ENCODE measurements at places on chromosomes 1 and 21. TPM values are rescaled to one million over a fixed set of nuclear protein-coding genes. Genes with fewer than 3 reads are reported as not detected.
A peak's percentile ranks its signal among the peaks of the same experiment; 100 is the strongest.

DNA sequence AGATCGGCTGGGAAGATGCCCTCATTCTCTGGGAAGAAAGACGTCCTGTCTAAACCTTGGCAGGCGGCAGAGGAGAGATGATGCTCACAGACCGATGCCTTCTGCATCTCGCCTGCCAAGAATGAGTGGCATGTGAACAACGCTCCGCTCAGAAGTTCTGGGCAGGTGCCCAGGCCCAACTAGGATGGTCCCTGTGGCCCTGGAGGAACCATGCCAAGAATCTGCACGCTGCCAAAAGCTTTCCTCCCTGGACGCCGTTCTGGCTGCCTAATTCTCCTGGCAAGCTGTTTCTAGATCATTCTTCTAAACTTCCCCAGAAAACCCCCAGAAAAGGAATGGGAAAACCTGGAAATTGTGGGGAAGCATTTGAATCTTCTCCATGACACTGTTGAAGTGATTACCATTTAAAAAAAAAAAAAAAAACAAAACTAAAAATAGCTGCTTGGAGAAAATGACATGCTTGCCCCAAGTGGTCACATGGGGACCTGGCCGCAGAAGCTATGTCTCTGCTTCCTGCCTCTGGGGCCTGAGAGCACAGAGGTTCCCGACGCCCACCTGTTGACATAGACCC, 440.9 kb downstream of the PRDM2 start:
- H3K27me3 ChIP-seq, result no peaks in the 10 kb centered on the region
- H3K36me3 ChIP-seq, result no peaks in the 10 kb centered on the region
- peaks cover 27% of the 10 kb centered on the region for H3K4me1 ChIP-seq
- H3K27ac ChIP-seq, result no peak overlapping the region

- H3K4me1 ChIP-seq, result no peaks in the 10 kb centered on the region
- H3K27me3 ChIP-seq, result no peaks in the 10 kb centered on the region
- no peak overlapping the region for H3K4me3 ChIP-seq
- no peak for DNase-seq
- no peak overlapping the region for H3K27ac ChIP-seq
These were observed 53.3 kb downstream of the TEX35 start for GRCh38 chr1:178566187-178566586.

DNA sequence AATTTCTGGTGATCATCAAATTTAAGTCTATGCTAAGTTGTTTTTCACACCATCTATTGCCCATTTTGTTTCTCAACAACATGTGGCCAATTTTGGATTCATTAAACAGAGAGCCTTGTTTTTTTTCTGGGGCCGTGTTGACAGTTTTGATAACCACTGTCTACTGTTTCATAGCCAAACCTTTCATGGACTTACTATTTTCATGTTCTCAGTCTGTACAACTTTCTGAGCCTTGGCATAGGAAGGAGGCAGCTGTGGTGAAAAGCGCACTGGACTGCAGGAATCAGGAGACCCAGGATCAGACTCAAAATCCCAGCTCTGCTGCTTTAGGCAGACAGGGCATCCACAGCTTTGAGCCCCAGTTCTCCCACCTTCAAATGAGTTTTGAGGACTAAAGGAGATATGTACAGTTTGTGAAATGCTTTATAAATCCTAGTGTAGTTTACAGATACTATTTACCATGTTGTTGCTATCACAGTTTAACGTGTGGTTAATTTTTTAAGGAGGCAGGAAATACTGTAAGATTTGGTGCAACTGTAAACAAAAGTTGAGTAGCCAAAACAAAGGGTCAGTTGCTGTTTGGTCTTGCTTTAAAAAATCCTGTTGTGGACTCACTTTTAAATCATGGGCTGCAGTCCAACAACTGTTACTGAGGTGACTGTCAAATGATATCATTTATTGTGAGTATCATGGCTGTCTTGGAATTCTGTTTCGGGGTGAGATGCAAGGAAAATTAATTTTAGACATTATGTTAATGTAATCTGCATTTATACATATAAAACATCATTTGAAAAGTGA, 2.9 kb downstream of the MACO1 start:
- H3K4me1 ChIP-seq, result peaks cover 33% of the 10 kb centered on the region
- no peaks in the 10 kb centered on the region for H3K36me3 ChIP-seq
- no peaks in the 10 kb centered on the region for H3K27me3 ChIP-seq
- peak overlapping the region; percentile 92 for H3K4me3 ChIP-seq
- no peak overlapping the region for H3K27ac ChIP-seq

GRCh38 chr1:85976516-85977205, 179.9 kb downstream of the COL24A1 start:
- no peaks in the 10 kb centered on the region for H3K36me3 ChIP-seq
- H3K27ac ChIP-seq, result no peak overlapping the region
- peaks cover 38% of the 10 kb centered on the region for H3K27me3 ChIP-seq
- no peak for DNase-seq

GRCh38 chr1:170360601-170361000, 171.4 kb upstream of the GORAB start:
- DNase-seq, result peak; percentile 63
- H3K27ac ChIP-seq, result no peak overlapping the region
- H3K27me3 ChIP-seq, result no peaks in the 10 kb centered on the region
- no peaks in the 10 kb centered on the region for H3K4me1 ChIP-seq

GRCh38 chr1:246587606-246588005, 21.4 kb downstream of the CNST start:
- peak; percentile 43 for DNase-seq
- peak overlapping the region; percentile 4 for H3K27ac ChIP-seq
- H3K4me3 ChIP-seq, result no peak overlapping the region
- peaks cover 5% of the 10 kb centered on the region for H3K36me3 ChIP-seq
- H3K4me1 ChIP-seq, result peaks cover 22% of the 10 kb centered on the region

DNA sequence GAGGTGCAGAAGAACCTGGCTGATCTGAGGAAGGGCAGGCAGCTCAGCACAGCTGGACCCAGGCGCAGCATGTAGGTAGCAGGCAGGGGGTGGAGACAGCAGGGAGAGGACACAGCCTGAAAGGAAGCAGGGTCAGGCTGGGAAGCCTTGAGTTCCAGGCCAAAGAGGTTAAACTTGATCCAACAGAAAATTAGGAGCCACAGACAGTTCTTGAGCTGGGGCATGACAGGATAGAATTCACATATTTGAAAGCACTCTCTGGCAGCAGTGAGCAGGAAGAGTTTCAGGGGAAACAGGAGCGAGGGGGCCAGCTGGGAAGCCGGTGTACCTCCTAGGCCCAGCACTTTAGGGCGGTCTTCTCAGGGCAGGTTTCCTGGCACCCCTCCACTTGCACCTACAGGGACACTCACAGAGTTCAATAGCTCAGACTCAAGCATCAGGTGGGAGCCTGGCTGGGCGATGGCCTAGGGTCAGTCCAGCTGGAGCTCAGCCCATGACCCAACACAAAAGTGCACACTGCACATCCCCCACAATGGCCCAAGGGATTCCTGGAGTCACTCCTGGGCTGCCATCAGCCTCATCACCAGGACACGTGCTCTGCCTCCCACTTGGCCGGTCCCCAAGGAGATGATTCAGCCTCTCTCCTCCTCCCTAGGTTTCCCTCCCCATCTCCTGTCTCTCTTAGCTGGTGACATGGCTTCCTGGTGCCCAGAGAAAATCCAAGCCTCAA, 22.7 kb downstream of the MATN1 start:
- H3K4me1 ChIP-seq, result no peaks in the 10 kb centered on the region
- H3K27me3 ChIP-seq, result peaks cover under 1% of the 10 kb centered on the region
- H3K27ac ChIP-seq, result no peak overlapping the region
- no peak overlapping the region for H3K4me3 ChIP-seq
- peak; percentile 66 for DNase-seq
- H3K36me3 ChIP-seq, result no peaks in the 10 kb centered on the region

DNA sequence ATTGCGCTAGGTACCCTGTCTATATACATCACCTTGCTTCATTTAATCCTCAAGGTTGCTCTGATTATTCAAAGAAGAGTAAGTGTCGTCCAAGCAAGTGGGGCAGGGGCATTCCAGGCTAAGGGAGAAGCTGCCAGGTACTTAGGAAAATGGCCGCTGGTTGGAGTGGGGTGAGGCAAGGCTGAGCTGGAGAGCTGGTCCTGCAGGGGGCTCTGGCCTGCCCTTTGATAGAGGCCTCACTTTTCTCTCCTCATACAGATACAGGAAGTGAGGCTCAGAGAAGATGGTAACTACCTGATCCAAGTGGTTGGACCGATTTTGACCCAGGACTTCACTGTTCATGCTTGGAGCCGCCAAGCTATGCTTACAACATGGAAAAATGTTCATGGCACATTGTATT, 86.9 kb upstream of the ZBTB40 start:
- H3K27me3 ChIP-seq, result peaks cover 47% of the 10 kb centered on the region
- H3K4me1 ChIP-seq, result no peaks in the 10 kb centered on the region

DNA sequence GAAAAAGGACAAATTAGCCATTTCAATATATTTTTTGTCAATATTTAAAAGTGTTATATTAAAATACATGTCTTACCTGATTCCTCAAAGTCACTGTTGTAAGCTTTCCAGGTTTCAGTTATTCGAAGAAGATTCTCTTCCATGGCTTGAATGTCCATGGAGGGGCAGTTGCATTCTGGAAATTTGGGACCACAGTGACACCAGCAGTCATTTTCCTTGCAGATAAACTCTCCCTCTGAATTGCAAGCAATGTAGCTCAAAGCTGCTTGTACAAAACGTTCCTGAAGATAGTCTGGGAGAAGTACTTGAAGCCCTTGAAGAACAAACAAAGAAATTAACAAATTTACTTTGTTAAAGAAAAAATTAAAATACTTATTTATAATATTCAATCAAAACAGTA, 251.7 kb downstream of the BRINP3 start:
- no peaks in the 10 kb centered on the region for H3K36me3 ChIP-seq
- H3K27me3 ChIP-seq, result peaks cover 29% of the 10 kb centered on the region
- H3K4me3 ChIP-seq, result no peak overlapping the region
- no peaks in the 10 kb centered on the region for H3K4me1 ChIP-seq
- no peak for DNase-seq
- no peak overlapping the region for H3K27ac ChIP-seq

GRCh38 chr1:47622776-47623556, 185.1 kb downstream of the FOXD2 start:
- no peaks in the 10 kb centered on the region for H3K4me1 ChIP-seq
- DNase-seq, result no peak
- no peak overlapping the region for H3K27ac ChIP-seq
- no peaks in the 10 kb centered on the region for H3K36me3 ChIP-seq
- H3K4me3 ChIP-seq, result no peak overlapping the region

DNA sequence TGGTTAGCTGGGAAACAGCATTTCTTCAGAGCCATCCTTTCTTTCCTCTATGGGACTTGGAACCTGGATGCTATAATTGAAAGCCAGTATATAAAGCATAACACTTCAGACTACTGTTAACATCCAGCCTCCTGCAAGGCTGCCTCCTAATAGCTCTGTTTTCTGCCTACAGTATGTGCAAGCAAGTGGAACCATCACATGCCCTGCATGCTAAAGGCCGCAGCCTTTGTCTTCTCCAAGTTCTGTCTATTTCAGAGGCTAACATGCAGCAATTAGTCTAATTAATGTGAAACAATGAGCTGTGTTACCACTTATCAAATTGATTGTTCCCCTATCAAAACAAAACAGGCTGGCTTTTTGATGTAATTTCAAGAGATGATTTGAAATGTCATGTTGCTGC, 82.7 kb upstream of the ESRRG start:
- no peak overlapping the region for H3K4me3 ChIP-seq
- no peak for DNase-seq
- no peaks in the 10 kb centered on the region for H3K36me3 ChIP-seq
- no peak overlapping the region for H3K27ac ChIP-seq
- H3K4me1 ChIP-seq, result no peaks in the 10 kb centered on the region

DNA sequence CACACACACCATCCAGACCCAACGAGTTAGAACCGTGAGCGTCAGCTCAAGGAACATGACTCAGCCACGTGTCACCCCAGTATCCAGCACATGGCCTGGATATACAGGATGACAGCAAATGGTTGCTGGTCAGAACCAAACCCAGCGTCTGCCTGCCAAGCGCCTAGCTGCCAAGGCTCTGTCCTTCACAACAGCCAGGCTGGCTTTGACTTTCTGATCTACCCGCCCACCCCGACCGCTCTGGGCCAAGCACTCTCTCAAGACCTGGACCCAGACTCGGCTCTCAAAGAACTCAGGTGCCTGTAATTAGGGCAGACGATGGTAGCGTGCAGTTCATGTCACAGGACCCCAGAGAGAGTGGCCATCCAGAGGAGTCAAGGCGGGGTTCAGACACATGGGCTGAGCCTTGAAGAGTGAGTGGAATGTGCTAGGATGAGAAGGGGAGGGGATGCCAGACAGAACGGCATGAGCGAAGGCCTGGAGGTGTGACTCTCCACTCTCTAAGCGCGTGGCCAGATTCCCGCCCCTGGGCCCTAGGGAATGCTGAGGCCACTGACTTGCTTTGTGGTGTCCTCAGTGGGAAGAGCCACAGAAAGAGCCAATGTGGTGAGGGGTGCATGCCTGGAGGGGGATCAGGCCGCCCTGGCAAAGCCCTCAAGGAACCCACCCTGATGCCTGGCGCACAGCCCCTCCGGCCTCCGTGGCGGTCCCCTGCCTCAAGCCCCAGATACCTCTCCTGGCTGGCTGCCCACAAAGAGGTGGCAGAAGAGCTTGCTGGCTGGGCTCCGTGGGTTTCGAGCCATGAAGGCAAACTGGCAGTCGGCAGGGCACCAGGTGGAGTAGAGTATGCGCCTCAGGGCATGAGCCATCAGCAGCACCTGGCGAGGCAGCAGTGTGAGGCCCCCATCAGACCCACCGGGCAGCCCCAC, 7.0 kb downstream of the SH2D5 start:
- H3K27ac ChIP-seq, result 0 out of 2 replicates have a peak overlapping the region, but pooled peaks have one; percentile 32
- no peaks in the 10 kb centered on the region for H3K27me3 ChIP-seq
- no peak overlapping the region for H3K4me3 ChIP-seq
- H3K36me3 ChIP-seq, result no peaks in the 10 kb centered on the region

- DNase-seq, result peak; percentile 55
- H3K4me3 ChIP-seq, result peak within 1 kb of the TSS; percentile 94
- H3K27me3 ChIP-seq, result no peaks in the 10 kb centered on the region
- H3K36me3 ChIP-seq, result no peaks in the 10 kb centered on the region
These were observed at the start of gene NIBAN1 for GRCh38 chr1:184974056-184974836. TSS of gene NIBAN1 (minus strand) at chr1:184974508. CDS start at chr1:184974356, 152 bp downstream.

- no peak overlapping the region for H3K27ac ChIP-seq
- H3K4me3 ChIP-seq, result no peak overlapping the region
- DNase-seq, result no peak
- no peaks in the 10 kb centered on the region for H3K36me3 ChIP-seq
- no peaks in the 10 kb centered on the region for H3K27me3 ChIP-seq
- H3K4me1 ChIP-seq, result no peaks in the 10 kb centered on the region
These were observed 13.6 kb downstream of the KRTAP10-1 start for GRCh38 chr21:44526096-44526997.

GRCh38 chr1:44532567-44532944, 127.5 kb downstream of the RNF220 start:
- H3K27ac ChIP-seq, result peak overlapping the region; percentile 71
- no peaks in the 10 kb centered on the region for H3K36me3 ChIP-seq
- H3K27me3 ChIP-seq, result no peaks in the 10 kb centered on the region
- H3K4me3 ChIP-seq, result no peak overlapping the region
- peaks cover 23% of the 10 kb centered on the region for H3K4me1 ChIP-seq
- no peak for DNase-seq

DNA sequence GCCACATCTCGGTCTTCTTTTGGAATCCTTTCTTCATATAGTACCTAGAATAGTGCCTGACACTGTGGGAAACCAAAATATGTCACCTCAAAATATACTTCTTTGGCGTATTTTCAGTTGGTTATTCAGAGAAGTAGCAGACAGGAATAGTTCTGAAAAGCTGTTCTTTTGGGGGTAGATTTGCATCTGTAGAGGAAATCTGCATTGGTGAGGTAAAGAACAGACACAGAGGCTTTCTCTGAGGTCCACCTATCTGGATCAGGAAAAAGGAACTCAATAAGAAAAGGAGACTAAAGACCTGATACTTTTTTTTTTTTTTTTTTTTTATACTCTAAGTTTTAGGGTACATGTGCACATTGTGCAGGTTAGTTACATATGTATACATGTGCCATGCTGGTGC, 23.2 kb downstream of the LEPR start:
- H3K4me3 ChIP-seq, result no peak overlapping the region
- H3K27me3 ChIP-seq, result peaks cover 5% of the 10 kb centered on the region
- no peaks in the 10 kb centered on the region for H3K36me3 ChIP-seq
- no peak for DNase-seq
- no peak overlapping the region for H3K27ac ChIP-seq

Gene RNF186
- total RNA-seq, result 0.69 TPM

Gene NEXN
- 3.5 TPM for total RNA-seq
